Hepatocyte (in vitro differentiated cells): ENCODE measurements at places on chromosomes 2 and 18.

GRCh38 chr2:96870626-96871255 lies 861 bp upstream of the SEMA4C start:
- DNase-seq, result peak; percentile 58

GRCh38 chr2:3043726-3044125 lies 333.9 kb downstream of the EIPR1 start:
- no peak for DNase-seq

GRCh38 chr2:164737612-164738081 lies 104.0 kb downstream of the COBLL1 start:
- DNase-seq, result peak; percentile 87

DNA sequence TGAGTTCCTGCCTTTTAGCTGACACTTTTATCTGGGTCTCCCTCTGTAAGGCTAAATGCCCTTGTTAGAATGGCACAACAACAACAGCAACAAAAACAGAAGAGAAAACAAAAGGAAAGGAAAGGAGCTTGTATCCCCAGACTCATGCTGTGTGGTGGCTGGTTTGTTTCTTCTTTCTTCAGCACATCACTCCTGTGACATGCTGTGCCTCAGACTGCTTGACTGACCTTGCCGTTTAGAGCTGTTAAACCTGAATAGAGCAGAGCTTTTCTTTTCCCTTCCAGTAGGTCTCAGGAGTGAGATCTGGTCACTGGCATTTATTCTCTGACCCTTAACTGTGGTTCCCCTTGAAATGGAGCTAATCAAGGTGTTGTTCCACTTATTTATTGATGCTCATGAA lies 18.9 kb downstream of the GALNT13 start:
- DNase-seq, result no peak

DNA sequence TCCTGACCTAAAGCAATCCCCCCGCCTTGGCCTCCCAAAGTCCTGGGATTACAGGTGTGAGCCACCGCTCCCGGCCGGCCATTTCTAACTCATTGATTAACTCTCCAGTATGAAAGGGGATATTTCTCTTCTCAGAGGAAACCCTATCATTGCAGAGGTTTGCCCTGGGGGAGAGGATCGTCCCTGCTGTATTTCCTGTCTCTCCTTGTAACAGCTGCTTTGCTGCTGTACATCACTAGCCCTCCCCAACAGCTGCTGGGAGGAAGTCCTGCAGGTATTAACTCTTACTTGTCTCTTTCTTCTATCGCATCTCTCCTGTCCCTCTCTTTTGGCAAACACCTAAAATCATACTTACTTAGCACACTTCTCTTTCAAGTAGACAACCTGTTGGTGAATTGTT lies 219.0 kb upstream of the DSEL start:
- no peak for DNase-seq

DNA sequence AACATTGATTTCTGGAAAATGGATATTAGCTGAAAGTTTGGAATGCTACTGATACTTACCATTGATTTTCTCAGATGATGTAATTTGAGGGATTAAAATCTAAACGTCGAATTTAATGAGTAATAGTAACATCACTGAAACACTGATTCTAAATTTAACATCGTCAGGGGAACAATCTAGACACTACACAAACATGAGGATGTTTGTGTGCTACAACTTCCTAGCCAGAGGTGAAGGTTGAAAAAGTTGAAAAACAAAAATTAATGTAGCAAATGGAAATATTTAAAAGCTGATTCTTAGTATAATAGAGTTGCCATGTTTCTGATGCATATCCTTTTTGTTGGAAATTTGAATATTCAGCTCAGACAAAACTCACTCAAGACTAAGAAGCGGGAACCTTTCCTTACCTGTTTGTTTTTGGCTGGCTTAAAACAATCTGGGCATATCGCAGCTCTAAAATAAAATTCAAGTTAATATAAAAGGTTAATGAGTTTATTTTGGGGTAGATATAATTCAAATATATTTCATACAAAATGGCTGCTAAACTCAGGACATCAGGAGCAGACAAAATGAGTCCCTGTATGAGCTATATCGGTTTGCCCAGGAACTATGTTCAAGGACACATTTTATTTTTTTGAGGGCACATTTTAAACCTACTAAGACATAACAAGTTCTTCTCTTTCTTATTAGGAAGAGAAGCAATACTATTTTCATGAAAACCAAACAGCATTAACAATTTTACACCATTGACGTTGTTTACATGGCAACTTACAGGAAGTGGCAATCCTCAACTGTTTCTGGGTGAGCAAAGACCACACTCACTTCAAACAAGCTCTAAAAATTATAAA lies 52.6 kb upstream of the PEX13 start:
- no peak for DNase-seq

GRCh38 chr2:236015171-236015570 lies 153.0 kb downstream of the GBX2 start:
- DNase-seq, result no peak

DNA sequence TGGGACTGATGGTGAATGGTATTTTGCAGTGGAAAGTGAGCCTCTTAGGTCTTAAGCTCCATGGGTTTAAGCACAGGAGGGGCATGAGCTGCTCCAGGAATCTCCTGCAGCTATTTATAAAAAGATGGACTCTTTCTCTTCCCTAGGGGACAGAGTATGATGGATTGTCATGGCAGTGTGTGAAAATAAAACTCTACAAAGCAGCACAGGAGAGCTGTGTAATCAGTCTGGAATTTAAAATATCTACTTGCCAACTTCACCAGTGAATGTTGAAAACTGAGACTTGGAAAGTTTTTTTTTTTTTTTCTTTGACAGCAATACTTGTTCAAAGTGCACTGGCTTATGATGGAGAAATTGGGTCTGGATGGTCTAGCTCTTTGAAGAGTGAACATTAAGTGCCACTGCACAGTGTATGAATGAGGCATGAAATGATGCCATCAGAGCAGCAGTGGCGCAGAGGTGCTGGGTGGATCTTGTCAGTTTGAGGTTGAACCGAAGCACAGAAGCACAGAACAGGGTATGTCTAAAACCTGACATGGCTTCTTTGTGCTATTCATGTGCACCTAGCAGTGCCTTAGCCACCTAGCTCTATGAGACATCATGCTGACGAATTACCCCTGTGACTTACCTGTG lies 245.4 kb downstream of the PTPRM start:
- DNase-seq, result no peak

DNA sequence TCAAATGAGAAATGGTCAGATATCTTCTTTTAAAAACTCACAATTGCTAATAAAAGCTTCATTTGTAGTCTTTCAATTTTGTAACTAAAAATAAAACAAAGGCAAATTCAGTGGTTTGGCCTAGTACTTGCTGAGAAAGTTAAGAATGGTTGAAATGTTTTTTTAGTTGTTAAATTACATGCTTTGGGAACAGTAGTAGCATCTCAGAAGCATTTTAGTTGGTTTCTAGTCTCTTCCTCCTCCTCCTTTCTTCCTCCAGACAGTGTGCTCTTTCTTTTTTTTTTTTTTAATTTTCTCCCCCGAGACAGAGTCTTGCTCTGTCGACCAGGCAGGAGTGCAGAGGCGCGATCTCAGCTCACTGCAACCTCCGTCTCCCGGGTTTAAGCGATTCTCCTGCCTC lies 9.8 kb downstream of the TRAK2 start:
- no peak for DNase-seq

GRCh38 chr2:226211439-226211838 lies 588.2 kb downstream of the IRS1 start:
- DNase-seq, result no peak

GRCh38 chr2:30798536-30798991 lies 8.7 kb downstream of the CAPN13 start:
- DNase-seq, result no peak

DNA sequence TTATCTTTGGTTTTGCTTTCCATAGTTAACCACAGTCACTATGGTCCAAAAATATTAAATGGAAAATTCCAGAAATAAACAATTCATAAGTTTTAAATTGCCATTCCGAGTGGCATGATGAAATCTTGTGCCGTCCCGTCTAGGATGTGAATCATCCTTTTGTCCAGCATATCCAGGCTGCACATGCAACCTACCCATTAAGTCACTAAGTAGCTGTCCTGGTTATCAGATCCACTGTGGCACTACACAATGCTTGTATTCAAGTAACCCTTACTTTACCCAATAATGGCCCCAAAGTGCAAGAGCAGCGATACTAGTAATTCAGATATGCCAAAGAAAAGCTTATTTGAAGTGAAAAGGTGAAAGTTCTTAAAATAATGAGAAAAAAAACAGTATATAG lies 10.7 kb downstream of the USP34 start:
- DNase-seq, result no peak

DNA sequence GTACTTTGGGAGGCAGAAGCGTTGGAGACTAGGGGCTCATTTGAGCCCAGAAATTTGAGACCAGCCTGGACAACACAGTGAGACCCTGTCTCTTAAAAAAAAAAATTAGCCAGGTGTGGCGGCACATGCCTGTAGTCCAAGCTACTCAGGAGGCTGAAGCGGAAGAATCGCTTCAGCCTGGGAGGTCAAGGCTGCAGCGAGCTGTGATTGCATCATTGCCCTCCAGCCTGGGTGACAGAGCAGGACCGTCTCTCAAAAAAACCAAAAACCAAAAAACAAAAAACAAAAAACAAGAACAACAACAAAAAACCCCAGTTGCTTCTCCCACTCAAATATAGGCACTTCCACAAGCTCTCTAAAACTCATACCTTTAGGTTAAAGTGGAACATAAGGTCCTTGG lies 27.4 kb upstream of the ADCYAP1 start:
- no peak for DNase-seq

GRCh38 chr2:24360050-24360962 lies at the start of gene ITSN2:
Gene ITSN2 (minus strand): TSS chr2:24360536. CDS start chr2:24328082, 32,454 bp downstream.
- peak; percentile 90 for DNase-seq

DNA sequence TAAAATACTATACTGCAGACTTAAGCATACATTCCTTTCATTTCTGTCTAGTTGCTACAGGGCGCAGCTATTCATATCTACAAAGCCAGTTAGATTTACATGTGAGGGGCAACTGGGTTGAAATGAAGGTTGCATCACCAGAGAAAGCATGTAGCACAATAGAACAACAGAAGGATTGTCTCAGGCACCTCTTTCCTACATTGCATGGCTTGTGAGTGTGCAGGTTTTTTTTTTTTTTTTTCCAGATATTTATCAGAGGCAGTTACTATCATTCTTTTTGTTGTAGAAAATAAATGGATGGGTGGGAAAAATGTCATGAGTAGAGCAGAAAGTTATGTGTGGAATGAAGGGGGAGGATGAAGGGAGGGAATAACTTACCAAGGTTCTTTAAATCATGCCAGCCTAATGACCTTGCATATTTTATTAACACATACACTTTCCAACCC lies 86.8 kb downstream of the ERBB4 start:
- DNase-seq, result peak; percentile 5

- DNase-seq, result no peak
Measured at GRCh38 chr2:38215993-38216392, 140.0 kb upstream of the CYP1B1 start.

GRCh38 chr18:10232062-10232461 lies 222.4 kb upstream of the APCDD1 start:
- DNase-seq, result no peak

DNA sequence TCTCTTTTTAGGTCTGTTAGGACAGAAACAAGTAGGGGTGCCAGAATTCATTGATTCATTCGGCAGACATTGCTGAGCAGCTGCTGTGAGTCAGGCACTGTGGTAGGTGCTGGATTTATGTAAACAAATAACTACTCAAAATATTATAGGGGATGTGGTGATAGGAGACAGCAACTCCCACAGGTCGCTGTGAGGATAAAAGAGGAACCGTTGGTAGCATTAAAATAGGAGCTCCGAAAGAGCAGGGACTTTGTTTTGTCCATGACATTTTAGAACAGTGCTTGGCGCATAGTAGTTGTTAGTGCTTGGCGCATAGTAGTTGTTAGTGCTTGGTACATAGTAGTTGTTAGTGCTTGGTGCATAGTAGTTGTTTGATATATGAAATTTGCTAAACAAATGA lies 29.2 kb downstream of the ATP6V1C2 start:
- no peak for DNase-seq

GRCh38 chr2:101501443-101501842 lies 26.5 kb upstream of the RFX8 start:
- DNase-seq, result no peak

- DNase-seq, result no peak
Measured at GRCh38 chr2:160114020-160114419, 51.6 kb upstream of the PLA2R1 start.

GRCh38 chr18:47582093-47582492 lies 330.6 kb upstream of the SKOR2 start:
- no peak for DNase-seq

GRCh38 chr2:96916156-96916630 lies 46.3 kb upstream of the SEMA4C start:
- no peak for DNase-seq

DNA sequence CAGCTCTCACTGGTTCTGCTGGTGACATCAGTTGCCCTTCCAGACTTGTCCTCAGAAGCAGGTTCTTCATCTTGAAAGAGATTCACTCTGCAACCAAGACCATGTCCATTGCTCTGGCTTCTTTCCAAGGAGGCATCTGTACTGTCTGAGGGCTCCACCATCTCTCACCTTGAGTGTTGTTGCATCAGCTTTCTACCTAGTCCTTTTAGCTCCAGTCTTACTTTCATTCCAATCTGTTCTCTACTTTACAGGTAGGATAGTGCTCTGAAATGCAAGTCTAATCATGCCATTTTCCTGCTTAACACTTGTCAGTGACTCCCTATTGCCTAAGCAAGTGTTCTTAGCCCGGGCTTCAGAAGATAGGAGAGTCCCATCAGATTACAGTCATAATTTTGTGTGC lies 117.7 kb downstream of the EN1 start:
- DNase-seq, result no peak

GRCh38 chr2:23772684-23773083 lies 154.2 kb downstream of the ATAD2B start:
- no peak for DNase-seq

DNA sequence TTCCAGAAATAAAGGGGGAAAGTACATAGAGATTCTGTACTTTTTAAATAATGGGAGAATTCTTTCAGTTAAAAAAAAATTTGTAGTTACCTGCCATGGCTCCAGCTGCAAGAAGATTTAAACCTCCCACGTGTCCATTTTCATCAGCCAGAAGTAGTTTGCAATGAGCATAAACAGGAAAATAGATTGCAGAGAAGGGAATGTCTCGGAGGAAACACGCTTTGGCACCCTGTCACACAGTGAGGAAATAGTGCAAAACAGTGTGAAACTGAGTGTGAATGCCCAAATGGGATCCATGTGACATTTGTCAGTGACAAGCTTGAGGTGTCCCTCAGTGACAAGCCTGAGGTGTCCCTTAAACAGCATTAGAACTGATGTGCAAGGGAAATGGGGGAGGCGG lies 102.7 kb downstream of the SLC25A12 start:
- no peak for DNase-seq
